Fibroblast of the conjunctiva (primary cell): ENCODE measurements at places on chromosomes 7 and 10.

DNA sequence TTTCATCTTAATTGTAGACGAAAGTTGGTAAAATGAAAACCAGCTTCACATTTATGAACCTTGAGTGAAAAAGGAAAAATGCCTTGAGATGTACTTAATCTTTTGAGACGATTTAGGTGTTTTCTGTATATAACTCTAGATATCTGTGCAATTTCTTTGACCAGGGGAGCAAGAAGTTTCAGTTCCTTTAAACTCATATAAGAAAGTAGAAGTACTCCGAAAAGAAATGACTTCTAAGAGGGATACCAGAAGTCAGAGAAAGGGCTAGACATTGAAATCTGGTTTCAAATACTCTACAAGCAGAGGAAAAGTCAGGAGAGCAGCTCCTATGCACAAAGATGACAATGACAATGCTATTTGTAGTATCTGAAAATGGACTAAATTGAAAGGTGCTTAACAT is 303.7 kb downstream of the BAMBI start:
- DNase-seq, result no peak

DNA sequence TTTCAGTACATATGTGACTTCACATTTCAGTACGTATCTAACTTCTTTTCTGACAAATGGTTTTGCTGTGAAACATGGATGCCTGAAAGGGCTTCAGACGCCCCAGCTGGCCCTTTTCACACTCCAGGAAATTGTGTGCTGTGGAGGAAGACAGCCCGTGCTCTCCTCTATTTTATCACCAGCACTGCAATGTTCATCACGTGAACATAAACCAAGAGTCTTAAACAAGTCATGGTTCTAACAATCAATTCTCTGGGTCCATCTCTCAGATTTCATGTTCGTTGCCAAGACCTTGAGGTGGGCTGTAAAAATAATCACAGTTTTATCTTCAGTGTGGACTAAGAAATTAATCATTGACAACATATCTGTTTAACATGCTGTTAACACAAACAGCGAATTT is 141.2 kb downstream of the WDR37 start:
- no peak for DNase-seq

DNA sequence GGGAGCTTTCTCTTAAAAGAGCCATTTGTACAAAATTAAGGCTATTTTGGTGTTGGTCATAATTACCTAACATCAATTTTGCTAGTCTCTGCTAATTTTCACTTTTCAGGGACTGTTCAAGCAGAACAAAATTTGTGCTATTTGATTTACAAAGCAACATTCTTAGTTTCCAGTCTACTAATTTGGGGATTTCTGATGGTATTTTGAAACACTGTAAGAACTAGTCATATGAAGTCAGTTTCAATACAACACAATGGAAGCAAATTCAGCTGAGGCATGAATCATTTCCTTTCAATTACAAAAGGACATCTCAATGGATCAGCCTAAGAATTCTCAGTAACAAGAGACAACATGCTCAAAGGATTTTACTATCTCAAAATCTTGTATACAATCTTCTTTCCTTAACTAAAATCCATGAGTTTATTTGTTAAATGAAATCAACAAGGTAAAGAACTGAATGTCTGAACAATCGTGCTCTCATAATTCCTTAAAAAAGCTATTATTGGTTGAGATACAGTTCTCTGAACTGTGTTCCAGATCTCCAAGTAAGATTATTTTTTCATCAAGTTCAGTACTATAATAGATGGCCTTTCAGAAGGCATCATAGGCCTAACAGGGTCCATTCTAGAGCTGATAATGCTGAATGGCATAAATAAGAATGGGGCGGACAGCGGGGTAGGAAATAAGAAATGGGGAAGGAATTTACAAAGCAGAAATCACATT is 144.6 kb downstream of the NRCAM start:
- peak; percentile 50 for DNase-seq

DNA sequence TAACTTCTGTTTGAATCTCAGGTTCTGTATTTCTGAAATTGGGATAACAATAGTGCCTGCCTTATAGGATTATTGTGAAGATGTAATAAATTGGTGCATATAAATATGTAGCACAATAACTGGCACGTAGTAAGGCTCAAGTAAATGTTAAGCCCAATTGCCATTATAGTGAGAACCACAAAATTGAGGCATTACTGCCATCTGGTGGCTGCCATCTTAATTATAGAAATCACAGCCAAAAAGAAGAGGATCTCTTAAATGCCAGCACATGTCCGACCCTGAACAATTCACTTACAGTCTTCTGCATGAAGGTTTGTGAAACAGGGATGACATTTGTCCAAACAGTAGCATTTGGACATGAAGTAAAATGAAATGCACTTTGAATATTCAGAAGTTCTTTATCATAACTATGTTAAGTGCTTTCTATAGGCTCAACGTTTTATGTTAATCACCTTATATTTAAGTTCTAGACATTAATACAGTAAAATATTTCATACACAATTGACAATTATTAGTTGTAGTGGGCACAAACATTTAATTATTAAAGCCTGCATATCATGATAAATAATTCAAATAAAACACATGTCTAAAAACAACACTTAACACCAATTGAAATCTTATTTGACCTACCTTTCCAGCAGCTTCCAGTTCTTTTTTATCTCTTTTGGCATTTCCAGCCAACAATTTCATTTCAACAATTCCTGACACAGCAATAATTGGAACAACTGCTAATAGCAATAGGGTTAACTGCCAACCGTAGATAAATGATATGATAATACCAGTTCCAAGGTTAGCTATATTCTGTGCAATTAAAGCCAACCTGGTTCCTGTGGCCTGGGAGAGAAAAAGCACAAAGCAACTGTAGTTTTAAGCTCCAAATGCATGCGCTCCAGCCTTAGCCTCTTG is 58.5 kb downstream of the ABCB4 start:
- peak; percentile 66 for DNase-seq

DNA sequence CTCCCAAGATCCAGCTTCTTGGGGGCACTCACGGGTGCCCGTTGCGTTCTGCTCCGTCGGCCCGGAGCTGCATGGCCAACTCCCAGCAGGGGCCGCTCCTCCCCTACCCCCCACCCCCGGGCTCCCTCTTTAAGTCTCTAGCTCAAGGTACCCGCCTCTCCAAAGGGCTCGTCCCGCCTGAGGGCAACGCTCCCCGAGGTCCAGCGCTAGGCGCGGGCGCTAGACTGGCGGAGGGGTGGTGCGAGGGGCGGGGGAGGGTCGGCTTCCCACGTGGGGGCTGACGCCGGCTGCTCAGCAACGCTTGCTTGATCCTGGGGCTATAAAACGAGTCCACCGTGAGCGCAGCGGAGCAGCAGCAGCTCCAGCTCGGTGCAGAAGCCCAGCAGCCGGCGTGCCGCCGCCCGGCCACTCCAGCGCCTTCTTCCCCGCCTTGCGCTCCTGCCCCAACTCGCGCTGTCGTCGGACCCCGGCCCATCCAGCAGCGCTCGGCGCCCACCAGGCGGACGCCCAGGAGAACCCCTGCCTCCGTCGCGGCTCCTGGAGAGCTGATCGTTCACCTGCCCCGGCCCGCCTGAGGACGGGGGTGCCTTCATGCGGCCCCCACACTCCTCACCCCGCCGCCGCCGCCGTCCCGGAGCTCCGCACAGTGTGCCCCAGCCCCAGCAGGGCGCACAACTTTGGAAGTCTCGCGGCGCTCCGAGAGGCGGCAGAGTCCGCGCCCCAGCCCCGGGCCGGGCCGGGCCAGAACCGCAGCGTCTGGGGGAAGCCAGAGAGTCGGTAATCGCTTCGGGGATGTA is at the start of gene ADRA2A:
Gene ADRA2A, plus strand, starts transcription at position 348 of the 797 bp plus-strand sequence. CDS start 968 bp downstream, outside the sequence.
- no peak for DNase-seq

- no peak for DNase-seq
These were observed 270.9 kb downstream of the CCSER2 start for GRCh38 chr10:84599254-84599653.

DNA sequence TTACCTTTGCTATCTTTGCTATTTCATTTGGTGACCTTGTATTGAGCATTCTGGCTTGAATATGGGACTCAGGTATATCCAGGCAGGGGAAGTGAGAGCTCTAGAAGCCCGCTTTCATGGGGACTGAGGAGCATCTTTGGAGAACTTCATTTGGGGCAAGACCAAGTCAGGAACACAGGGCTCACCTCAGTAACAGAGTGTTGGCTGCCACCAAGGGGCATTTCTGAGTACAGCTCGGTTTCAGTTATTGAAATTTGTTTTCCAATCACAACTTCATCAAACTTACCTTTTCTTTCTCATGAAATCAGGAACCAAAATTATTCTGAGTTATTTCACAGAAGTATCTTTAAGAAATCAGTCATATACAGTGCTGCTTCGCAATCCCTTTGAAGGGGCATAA is 337.2 kb downstream of the C7orf25 start:
- no peak for DNase-seq

DNA sequence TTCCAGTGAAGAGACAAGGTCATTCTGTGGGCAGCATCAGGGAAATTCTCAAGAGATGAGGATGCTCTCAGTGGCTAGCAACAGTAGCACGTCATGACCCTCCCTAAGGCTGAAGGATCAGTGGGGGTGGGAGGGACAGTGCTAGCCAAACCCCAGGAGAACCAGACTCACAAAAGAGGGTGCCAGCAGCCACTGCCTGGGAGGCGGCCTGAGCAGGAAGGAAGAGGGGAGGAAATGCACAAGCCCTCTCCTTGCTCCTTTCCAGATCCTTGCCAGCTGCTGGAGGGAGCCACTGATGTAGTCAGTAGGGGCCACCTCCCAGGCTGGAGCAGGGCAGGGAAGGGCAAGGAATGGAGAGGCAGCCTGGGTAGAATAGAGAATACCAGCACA is 302.7 kb downstream of the RPS24 start:
- no peak for DNase-seq

DNA sequence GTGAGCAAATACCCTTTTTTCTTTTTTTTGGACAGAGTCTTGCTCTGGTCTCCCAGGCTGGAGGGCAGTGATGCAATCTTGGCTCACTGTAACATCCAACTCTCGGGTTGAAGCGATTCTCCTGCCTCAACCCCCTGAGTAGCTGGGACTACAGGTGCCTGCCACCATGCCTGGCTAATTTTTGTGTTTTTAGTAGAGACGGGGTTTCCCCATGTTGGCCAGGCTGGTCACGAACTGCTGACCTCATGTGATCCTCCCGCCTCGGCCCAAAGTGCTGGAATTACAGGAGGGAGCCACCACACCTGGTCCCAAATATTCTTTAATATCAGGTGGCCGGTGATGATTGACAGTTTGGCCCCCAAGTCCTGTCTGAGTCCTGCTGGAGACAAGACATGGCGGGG is 6.6 kb downstream of the LAT2 start:
- no peak for DNase-seq

DNA sequence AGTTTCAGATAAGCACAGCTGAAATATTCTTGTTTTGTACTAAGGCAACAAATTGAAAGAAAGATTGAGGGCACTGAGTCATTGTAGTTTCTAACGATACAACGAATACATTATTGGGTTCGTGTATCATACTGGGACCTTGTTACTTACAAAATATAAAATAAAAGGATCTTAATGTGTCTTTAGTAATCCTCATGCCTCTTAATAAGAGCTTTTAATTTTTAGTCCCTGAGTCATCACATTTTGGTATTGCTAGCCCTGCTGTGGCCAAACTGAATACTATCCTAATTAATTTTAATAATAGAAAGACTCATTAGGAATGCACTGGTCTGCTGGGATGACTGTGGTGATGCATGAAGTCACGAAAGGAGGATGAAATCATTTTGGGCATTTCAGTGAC is 309.7 kb downstream of the EXOC4 start:
- DNase-seq, result no peak

DNA sequence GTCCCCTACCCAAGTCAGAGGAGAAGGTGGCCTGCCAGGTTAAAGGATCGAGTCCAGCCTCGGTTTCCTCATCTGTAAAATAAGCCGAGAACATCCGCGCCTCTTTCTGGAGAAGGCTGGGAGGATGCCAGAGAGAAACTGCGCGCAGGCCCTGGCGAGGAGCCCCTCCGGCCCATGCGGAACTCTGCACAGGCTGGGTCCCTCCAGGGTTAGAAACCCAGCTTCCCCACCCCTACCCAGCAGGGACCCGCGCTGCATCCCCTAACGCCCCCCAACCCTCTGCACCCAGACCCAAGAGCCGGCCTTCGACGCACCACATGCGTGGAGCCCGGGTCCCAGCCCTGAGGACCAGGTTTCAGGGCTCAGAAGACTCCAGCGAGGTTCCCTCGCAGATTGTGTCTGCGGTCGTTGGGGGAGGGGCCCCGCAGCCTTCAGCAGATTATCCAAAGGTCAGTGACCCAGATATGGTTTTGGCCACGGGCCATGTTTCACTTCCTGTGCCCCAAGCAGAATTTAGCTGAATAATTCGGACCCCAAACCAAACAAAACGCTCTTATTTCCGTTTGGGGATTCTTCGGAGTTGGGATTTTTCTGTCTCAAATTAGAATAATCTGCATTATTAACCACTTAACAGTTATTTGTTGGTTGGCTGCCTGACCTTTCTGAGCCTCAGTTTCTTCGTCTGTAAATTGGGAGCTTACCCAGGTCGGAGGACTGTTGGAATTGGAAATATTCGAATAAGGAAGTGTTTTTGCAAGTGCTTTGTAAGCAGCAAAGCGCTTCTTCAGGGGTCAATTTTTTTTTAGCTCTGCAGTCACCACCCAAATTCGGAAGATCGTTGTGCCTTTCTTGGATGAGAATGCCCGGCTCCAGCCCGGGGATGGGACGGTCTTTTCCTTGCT is 167.7 kb downstream of the UBE2H start:
- no peak for DNase-seq

- DNase-seq, result peak; percentile 21
These were observed 220.2 kb downstream of the DGKI start for GRCh38 chr7:137626469-137627067.

DNA sequence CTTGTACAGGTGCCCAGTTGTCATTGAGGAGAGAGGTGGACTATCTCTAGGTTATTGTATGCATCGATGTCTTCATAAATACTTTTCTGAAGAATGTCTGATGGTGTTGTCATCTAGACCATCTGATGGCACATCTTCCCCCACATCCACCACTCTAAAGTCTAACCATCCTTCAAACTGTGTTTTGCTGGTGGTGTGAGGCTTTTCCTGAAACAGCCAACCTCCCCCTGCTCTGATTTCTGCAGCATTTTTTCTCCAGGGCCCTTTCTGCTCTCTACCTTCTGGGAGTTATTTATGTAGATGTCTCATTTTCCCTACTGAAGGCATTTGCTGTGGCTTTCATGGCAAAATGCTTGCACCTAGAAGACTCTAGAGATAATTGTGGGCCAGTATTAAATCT is 1.5 kb downstream of the PLCE1 start:
- no peak for DNase-seq

DNA sequence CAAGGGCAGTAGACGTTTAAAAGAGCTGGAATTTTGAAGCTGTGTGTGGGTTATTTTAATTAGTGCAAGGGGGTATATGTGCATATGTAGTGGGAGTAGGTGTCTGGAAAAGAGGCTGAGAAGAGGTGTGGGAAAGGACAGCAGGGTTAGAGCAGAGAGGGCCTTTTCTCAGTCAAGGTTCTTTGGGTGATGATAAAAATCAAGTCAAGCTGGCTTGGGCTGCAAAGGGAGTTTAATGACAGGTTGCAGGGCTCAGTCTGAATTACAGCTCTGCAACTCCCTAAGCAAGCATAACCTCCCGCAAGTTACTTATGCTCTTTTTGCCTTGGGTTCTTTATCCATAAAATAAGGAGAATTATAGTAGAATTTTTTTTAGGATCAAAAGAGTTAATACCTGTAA is 83.5 kb downstream of the RELN start:
- DNase-seq, result no peak

GRCh38 chr10:123966896-123967231 is 75.3 kb upstream of the CPXM2 start:
- DNase-seq, result no peak
